ENCODE measurements at places on chromosomes 5 and 9.
A peak's percentile ranks its signal among the peaks of the same experiment; 100 is the strongest.

GRCh38 chr9:95143591-95144561 is 173.6 kb downstream of the FANCC start:
- DNase-seq = no peak

GRCh38 chr5:1348986-1349245 is 4.0 kb upstream of the CLPTM1L start:
- no peak for DNase-seq

DNA sequence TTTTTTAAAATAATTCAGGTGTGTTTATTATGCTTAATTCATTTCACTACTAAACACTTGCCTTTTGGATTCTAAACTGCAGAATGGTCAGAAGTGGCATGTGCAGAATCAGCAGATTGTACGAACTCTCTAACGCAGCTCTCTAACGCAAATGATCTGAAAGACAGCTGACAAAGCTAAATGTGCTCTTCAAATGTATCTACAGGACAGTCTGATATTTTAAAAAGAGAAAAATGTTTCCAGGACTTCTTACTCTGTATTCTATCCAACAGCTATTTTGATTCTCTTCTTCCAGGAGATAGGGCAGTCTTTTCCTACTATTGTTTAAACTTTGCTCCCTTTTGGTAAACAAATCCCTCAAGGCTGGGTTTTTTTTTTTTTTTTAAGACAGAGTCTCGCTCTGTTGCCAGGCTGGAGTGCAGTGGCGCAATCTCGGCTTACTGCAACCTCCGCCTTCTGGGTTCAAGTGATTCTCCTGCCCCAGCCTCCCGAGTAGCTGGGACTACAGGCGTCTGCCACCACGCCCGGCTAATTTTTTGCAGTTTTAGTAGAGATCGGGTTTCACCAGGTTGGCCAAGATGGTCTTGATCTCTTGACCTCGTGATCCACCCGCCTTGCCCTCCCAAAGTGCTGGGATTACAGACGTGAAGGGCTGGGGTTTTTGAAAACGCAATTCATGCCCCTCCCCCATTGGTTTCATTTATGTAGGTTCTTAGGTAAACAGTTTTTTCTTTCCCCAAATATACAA is 1.2 kb downstream of the NMRK1 start:
- no peak for DNase-seq

DNA sequence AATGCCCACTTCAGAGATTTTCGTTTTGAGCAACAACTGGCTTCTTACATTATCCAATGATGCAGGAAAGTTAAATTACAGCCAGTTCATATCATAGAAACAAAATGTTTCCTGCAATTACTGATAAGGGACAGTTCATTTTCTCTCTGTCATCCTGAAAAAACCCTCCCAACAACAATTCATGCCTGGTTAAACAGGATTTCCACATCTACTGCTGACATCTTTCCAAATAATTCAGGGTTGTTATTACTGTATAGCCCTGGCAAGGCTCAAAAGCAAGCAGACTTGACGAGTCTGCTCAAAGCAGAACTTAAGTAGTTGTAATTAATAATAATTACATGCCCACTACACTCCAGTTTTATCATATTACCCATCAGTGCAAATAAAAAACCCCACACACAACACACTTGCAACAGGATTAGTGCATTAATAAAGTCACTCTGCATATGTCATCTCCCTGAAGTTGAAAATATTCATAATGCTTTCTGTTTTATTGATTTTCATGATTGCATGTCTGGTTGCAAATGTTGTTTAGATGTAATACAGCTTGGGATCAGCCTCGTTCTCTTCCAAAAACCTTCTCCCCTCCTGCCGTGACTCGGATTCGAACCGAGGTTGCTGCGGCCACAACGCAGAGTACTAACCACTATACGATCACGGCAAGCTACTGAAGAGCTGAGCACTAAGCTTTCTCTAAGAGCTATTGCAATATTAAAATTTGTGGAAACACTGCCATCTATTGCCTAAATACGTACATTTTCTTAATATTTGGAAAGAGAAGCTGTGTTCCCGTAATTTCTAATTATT is 119.6 kb upstream of the NFIB start:
- DNase-seq = peak; percentile 41

GRCh38 chr5:126339215-126339805 is 83.9 kb upstream of the GRAMD2B start:
- peak; percentile 84 for DNase-seq

- no peak for DNase-seq
Measured at GRCh38 chr5:38651806-38652205, 95.4 kb upstream of the LIFR start.

DNA sequence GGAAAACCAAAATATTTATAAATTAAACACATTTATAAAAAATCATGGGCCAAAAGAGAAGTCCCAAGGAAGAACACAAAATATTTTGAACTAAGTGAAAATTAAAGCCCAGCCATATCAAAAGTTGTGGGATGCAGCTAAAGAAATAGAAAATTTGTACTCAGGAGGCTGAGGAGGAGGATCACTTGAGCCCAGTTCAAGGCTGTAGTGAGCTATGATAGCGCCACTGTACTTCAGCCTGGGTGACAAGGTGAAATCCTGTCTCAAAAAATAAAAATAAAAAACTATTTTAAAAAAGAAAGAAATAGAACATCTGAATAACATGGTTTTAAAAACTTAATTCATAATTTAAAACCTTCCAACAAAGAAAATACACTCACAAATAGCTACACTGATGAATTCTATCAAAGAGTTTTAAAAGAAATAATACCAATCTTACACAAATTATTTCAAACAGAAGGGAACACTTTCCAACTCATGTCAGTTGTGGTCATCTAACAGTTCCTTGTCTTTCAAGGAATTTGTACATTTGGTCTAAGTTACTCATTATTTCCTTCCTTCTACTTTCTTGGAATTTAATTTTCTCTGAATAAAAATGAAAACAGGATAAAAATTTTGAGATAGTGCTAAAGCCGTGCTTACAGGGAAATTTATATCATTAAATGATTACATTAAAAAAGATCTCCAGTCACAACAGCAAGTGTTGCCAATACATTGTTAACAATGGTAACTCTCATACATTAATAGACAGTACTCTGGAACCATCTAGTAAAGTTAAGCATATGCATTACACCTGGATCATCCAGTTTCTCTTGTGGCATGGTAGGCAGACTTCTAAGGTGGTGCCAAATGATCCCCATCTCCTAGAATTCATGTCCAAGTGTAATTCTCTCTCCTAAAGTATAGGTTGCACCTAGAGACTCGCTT is 17.8 kb downstream of the PTBP3 start:
- DNase-seq = no peak

GRCh38 chr5:74232276-74232675 is 408.3 kb downstream of the ENC1 start:
- DNase-seq = peak; percentile 75

DNA sequence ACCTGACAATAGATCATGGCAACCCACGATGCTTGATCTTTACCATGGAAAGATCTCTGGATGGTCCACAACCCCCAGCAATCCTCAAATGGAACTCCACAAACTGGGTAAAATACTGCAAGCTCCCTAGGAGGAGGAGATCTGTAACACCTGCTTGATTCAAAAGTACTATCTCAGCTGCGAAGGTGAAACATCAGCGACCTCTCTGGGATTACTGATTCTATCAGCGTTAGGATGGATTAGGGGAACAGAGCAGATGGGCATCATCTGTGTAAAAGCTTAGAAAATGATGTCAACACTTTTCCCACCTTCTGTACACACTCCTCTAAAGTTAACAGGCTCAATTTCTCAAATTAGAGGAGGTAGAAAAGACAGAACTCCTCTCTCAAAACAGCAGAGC is 31.5 kb upstream of the TRPC7 start:
- DNase-seq = no peak

DNA sequence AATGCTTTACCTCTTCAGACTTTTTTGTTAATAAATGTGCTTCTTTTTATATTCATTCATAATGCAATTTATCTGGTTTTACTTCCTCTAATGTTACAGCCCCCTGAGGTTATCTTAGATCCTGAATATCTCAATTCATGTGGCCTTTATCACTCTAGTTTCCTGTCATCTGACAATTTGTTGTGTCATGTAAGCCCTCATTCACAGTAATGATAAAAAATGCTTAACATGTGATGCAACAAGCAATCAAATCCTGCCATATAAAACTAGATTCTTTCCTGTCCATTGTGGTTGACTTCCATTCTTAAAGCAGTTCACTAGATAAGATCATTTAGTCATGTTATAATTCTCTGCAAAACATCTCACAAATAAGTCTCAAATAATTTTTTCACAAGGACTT is 991.2 kb upstream of the ACO1 start:
- no peak for DNase-seq

DNA sequence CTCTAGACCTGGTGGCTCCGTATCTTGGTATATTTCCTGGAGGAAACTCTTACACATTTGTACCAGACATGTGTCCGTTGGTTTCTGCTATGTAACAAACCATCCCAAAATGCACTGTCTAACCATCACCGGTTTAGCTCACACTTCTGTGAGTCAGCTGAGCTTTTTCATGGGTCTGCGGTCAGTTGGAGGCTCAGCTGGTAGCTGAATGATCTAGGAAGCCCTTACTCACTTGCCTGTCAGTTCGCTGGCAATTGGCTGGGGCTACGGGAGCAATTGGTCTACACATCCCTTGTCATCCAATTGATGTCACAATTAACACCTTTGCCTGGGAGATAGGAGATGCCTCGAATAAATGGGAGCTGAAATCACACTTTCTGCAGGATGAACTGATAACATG is 11.6 kb upstream of the WHRN start:
- no peak for DNase-seq

- DNase-seq = no peak
Measured at GRCh38 chr5:24571302-24571701, 73.5 kb downstream of the CDH10 start.

DNA sequence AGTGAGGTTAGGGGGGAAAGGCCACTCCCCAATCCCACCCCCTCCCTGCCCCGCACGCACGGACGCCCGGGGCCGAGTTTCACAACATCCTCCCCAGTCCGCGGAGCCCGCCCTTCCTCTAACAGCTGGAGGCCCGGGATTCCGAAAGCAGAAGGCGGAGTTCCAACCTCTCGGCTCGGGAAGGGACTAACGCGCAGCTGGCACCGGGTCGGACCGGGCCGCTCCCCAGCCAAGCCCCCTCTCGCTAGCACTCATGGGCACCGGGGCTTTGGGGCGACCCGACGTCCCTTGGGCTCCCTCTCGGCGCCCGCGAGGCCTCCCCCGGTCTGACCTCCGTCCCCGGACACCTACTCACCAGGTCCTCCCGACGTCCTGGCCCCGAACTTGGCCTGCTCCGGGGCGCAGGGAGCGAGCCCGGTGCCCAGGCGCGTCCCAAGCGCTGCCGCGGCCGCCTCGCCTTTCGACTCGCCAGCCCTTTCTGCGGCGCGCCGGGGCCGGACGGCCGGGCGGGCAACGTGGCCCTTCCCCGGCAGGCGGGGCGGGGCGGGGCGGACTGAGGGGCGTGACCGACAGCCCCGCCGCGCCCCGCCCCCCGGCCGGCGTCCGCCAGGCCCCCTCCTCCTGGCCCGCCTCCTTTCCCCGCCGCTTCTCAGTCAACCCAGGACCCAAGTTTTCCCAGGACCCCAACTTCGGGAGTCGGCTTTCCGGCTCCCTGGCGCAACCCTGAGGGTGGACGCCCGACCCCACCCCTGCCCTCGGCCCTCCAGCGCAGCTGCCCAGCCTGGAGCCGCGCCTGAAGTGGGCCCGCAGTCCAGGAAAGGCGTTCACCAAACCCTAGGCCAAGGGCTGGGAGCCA is at the start of gene MGAT1:
MGAT1 (minus strand) TSS at position 482 of the 856 bp plus-strand sequence. CDS start 9,835 bp downstream, outside the sequence.
- DNase-seq = peak; percentile 71

- DNase-seq = no peak
Measured at GRCh38 chr5:2283481-2284045, 400.8 kb upstream of the IRX4 start.

DNA sequence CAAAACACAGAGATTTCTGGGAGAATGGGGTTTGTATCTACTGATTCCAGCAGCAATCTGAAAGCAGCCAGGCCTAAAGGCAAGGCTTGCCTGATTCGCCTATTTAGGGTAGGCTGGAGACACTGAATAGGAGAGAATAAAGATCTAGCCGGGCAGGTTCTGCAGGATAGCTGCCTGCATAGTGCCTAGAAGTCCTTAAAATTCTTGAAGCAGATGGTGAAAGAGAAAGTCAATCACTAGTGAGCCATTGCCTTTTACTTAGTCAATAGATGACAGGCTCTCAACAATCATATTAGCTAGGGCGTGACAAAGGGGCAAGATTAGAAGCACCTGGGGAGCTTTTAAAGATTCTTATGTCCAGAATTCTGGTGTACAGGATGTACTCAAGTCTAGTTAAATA is 522.7 kb downstream of the HTR1A start:
- no peak for DNase-seq

DNA sequence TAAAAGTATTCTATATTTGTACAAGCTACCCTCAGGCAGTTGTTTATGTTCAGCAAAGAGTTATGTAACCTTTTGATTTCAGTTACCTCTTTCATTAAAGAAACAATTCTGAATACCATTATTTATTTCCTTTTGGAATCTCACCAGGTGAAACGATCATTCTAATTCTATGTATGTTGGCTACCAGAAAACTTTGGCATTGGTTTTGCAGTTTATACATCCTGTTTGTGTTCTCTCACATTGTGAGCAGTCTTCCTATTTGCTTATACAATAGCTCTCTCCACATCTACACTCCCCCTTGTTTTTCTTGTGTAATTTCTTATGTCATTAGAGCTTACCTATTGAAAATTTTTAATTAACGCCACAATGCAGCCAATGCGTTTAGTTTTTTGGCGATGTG is 276.0 kb upstream of the MPDZ start:
- DNase-seq = no peak

- DNase-seq = no peak
Measured at GRCh38 chr5:171850324-171850947, 64.8 kb downstream of the SMIM23 start.

- no peak for DNase-seq
Measured at GRCh38 chr9:126528915-126529314, 84.8 kb upstream of the LMX1B start.

- DNase-seq = peak; percentile 18
Measured at GRCh38 chr5:54895816-54896341, 89.5 kb downstream of the ESM1 start.

- no peak for DNase-seq
Measured at GRCh38 chr5:169173372-169173771, 127.6 kb downstream of the SLIT3 start.

- DNase-seq = no peak
Measured at GRCh38 chr9:37102486-37102885, 17.9 kb upstream of the ZCCHC7 start.

GRCh38 chr5:31193591-31194467 is at the start of gene CDH6:
Gene CDH6, plus strand, starts transcription at chr5:31193686. Its CDS starts 73,788 bp downstream, at chr5:31267474.
- DNase-seq = no peak

DNA sequence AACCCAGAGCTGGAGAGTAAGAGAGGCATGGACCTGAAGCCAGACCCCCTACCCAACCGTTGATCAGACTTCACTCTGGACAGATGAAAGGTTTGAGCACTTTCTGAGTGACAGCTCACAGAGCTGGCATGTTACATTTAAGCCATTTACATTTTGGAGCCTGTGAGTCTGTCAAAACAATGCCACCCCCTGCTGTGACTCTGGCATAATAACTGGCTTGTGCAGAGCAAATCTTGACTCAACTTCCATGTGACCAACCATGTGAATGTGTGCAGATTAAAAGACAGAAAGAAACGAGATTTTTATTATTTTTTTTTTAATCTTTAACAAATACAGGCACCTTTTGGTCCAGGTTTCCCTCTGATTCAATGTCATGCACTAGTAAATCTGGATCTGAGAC is 48.5 kb downstream of the MFAP3 start:
- no peak for DNase-seq

Data from inflammatory macrophage treated with lipopolysaccharide for 1 hour (primary cell).